ENCODE measurements at places on chromosomes 6 and 20.

GRCh38 chr20:64176551-64176950, 12.3 kb downstream of the MYT1 start:
- DNase-seq = no peak

DNA sequence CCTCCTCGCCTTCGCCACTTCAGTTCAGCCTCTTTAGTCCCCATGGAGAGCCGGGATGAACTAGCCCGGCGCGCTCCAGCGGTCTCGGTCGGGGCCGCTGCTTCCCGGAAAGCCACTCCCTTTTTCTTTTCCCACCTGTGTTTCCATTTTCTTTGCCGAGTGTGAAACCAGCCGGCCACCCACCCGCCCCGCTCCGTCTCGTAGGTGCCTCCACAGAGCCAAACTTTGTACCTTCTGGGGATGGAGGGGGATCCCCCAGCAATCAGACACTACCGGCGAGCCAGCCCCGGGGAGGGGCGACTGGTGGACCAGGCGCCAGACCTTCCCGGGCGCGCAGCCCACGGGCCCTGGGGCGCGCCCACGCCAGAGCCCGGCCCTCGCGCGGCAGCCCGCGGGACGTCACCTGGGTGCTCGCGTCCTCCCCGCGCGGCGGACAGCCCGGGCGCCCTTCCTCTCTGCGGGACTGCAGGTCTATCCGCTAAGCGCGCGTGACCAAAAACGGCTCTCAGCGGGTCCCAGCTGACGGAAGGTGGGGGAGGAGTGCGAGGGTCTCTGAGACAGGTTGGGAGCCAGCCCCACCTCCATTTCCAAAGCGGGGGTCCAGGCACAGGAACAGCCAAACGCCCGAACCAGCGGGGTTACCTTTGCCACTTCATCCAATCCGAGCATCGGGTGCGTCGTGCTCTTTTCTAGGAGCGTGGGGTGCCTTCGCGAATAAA, at the start of gene MCHR2:
TSS of gene MCHR2 (minus strand) at position 691 of the 719 bp plus-strand sequence. CDS start 38,076 bp downstream, outside the sequence.
- no peak for DNase-seq

DNA sequence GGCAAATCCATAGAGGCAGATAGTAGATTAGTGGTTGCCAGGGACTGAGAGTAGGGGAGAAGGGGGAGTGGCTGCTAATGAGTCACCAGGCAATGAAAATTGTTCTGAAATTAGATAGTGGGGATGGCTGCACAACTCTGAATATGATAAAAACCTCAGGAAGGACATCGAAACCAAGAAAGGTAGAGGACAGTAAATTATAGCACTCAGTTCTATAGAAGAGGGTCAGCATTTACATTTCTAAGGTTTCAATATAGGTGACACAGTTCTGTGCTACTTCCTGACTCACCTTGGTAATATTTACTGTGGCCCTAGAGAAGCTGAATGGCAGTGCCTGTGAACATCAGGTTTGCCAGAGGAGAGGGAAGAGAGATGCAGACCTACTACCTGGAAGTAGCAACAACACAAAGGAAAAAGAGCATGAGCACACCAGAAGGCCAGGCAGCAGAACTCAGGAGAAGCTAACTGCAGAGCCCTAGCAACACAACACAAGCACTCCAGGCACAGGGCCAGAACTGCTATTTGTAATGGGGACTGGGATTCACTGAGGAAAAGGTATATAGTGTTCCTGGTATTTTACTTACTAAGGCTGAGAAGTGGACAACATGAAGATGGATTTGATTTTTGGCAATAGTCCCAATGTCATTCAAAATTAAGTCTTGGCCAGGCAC, 75.9 kb downstream of the PLCG1 start:
- no peak for DNase-seq

- no peak for DNase-seq
Observed at GRCh38 chr20:5842465-5842864, 92.3 kb downstream of the SHLD1 start.

GRCh38 chr20:49278818-49279676, 1.2 kb upstream of the ZNFX1 start:
- DNase-seq = no peak

Data from stimulated activated CD8-positive, alpha-beta memory T cell treated with anti-CD3 and anti-CD28 coated beads, Interleukin-7, amount 100 ng/mL, for 1 hour (primary cell).